ENCODE measurements at places on chromosomes 12 and 14.

DNA sequence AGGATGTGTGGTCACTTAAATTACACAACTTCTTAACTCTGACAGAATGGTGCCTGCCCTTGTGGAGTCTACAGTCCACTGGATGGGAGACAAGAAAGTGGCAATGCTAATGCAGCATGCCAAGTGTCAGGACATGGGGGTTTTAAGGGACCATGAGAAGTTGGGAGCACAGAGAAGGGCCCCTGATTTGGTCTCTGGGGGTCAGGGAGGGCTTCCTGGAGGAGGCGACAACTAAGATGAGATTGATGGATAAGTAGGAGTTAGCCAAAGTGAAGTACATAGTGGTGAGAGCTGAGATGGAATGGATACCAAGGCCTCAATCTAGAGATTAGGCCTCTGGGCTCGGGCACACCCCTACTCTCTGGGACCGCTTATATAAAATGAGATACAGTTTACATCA, 236.7 kb downstream of the CHST11 start:
- no peak for DNase-seq

DNA sequence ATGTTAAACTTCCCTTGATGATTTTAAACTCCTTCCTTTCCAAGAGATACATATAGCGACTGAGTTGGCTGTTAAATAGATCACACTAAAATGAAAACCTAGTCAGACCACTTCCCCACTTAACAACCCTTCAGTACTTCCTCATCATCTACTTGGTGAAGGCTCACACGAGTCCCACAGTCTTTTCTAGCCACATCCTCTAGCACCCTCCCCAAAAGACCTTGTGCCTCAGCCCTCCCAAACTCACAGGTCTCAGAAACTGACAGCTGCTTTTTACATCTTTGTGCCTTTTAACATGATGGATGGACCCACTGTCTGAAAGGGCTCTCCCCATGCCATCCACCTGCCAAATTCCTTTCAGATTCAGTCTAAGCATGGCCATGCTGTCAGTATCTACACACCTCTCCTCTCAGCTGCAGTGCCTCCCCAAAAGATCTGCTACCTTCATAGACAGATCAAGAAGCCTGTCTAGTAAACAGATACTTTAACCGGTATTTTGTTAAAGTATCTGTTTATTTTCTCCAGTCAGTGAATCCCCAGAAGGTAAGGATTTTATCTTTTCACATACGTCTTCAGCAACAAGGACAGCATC, 65.1 kb upstream of the GPHB5 start:
- no peak for DNase-seq

GRCh38 chr12:31507966-31508365, 83.0 kb downstream of the DENND5B start:
- no peak for DNase-seq

GRCh38 chr12:104668274-104668718, 211.5 kb downstream of the CHST11 start:
- DNase-seq = no peak

DNA sequence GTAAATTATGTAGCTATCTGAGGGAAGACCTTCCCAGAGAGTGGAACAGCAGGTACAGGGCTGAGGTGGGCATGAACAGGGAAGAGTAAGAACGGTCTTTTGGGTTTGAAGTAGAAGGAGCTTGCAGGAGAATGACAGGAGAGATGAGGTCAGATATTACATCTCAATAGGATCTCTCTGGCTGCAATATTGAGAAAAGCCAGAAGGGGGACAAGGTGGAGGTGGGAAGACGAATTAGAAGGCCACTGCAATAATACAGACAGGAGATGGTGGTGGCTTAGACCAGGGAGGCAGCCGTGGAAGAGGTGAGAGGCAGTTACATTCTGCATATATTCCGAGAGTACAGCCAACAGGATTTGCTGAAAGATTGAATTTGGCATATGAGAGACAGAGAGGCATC, 310.2 kb downstream of the APAF1 start:
- DNase-seq = no peak

DNA sequence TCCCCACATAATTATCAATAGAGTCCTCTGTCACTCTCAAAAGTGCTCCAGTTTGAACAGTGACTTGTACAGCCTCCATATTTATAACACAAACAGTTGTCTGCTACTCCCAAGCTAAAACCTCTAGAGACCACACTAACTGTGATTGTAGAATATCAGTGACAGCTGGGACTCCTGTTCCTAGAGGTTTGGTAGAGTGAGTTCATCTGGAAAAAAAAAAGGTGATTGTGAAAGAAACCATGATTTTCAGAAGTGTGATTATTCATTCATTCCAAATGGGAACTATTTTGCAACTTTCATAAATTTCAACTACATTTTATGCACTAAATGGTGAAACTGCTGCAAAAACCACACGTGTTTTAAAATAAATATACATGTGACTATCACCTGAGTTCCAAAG, 128.0 kb upstream of the PLXNC1 start:
- no peak for DNase-seq

DNA sequence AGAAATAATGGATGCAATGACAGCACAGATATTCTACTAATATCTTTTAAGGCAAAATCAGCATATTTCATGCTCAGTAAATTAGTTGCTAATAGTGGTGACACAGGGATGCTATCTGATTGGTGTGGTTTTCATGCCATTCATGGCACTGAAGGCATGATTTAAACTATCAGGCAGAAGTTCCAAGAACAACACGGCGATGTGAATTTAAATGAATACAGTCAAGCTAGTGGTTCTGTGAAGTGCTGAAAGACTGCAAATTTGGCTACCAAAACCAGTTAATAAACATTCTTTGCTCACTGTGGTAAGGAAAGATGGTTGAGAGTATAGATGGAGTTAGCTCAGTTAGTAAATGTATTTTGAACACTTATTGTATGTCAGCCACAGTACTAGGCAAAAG, 272.0 kb upstream of the DIO2 start:
- DNase-seq = no peak

DNA sequence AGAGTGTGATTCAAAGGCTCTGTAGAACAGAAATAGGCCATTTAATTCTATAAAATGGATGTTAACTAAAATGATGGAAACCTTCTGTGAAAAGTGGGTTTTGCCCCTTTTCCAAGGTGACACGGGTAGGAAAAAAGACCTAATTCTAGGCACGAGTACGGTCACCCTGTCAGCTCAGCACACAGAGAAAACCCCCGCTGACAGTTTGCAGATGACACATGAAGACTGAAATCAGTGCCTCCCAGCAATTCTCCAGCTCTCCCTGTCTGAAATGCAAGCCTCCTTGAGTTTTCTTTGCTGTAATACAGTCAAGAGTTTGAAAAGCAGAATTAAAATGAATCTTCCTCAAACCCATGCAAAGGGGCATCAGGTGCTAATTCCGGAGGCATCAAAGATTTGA, 230.0 kb downstream of the TMEM132D start:
- no peak for DNase-seq

- DNase-seq = no peak
These were observed 47.6 kb upstream of the PKP2 start for GRCh38 chr12:32944195-32944594.

DNA sequence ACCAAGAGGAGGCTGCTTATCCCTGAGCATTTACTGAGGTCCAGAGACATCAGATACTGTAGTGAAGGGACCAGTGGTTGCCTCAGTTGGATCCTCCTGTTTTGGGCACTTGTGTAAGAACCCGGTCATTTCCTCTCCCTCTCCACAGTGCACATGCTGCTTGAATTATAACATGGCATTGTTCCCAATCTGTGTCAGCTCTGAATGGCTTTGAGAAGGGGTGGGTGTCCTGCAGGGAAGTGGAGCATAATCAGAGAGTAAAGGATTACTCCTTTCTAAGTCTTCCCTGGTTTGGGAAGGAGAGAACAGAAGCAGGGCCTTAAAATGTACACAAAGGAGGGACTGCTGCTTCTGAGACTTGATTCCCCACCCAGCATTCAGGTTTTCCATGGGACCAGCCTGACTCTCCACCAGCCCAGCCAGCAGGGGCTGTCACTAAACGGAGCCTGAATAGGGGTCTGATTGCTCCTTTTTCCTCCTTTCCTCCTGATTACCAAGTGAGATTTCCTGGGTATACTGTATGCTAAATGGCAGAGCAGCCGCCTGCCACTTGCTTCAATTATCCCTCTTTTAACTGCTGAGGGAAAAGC, 78.4 kb downstream of the NRXN3 start:
- DNase-seq = no peak

DNA sequence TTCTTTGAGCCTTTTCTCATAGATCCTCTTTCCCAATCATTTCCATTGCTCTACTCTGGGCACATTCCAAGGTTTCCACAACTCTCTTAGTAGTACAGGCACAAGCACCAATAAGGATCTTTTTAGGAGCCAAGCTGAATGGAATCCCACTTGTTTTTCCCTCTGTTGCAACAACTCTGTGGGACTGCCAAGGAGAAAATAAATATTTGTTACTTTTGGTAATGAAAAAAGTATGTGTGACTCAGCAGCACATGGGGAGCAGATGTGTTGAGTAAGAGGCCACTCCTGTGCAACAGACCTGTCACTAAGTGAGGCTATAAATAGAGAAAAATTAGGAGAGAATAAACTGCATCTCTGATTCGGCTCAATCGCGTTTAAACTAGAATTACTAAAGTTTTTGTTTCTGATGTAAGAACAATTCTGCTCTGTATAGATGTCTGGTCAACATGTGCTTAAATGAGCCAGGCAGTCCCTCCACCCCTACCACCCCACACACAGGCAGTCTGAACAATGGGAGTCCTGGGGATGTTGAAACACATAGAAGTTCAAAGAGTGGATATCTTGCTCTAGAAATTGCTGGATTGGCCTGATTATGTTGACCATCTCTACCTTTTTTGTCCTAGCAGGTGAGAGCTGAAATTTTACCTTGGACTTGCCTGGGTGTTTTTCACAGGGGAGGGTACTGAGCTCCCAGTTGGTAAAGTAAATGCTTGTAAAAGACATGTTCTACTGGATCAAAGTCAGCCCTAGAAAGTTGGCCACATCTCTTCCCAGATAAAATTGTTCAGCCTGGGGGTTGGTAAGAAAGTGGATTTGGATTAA, 244.3 kb upstream of the NOVA1 start:
- peak; percentile 48 for DNase-seq

DNA sequence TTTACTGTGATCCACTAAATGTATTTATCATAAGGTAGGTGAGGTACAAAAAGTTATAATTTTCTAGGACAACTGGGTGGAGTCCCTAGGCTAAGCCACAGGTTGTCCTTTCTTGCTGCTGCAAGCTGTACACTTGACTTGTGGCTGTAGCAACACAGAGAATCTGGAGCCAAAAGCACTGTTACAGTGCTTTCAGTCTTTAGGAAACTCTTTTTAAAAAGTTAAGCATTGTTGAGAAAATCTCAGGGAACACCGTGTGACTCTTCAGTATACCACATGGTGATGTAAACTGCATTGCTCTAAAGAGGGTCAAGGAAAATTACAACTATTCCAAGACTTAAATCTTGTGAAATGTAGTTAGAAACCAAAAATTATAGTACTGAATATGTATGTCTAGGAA, 11.4 kb downstream of the SLC15A5 start:
- no peak for DNase-seq

DNA sequence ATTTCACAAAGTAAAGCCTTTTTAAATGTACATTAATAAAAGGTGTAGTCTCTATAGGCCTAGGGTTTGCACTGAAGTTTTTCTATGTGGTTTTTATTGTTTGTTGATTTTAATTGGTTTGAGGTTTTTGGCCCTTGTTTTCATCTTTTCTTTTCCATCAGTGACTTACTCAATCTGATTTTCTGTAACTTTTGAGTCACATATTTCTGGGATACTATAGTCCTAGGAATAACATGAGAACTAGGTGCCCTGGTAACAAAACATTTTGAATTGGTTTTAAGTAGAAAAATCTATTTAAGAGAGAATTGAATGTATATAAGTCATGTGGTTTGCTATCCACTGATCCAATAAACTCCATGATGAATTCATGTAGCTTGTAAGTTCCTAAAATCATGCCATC, 311.9 kb downstream of the CEP128 start:
- DNase-seq = no peak

GRCh38 chr12:52602552-52602951, 1.3 kb upstream of the KRT72 start:
- DNase-seq = no peak

DNA sequence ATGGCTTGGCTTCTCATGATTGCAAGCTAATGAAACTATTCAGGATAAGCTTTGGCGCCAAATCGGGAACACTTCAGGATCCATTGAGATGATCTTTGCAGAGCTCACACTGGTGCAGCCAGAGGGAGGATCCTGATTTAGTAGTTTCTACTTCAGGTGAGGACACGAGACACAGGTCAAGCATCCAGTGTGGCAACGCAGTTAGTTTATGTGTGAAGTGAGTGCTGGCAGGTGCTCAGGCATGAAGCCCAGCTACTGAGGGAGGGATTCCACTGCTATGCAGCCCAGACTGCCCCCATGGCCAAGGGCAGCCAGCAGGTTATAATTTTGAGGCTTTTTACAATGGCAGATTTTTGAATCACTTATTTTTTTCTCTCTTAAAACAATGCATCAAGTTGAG, 113.5 kb upstream of the PCED1B start:
- DNase-seq = no peak

GRCh38 chr12:114678028-114678427, 5.9 kb downstream of the TBX3 start:
- DNase-seq = no peak

- peak; percentile 32 for DNase-seq
These were observed 792 bp upstream of the SLC38A1 start for GRCh38 chr12:46269429-46270241.

DNA sequence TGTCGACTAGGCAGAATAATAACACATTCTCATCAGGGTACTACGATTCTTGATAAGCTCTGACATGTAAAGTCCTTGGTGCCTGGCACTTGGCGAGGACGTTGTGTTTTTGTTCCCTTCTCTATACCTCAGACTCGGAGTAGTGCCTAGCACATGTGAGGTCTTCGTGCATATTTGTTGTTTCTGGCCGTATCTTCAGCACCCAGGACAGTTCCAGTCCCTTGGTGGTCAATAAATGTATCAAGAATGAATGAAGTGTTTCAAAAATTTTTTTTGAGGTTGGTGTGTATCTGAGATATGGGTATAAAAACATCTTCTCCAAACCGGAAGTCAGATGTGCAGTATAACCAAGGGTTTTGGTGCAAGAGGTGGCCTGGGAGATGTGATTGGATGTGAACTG, 198.2 kb downstream of the AACS start:
- no peak for DNase-seq

- no peak for DNase-seq
These were observed 31.1 kb upstream of the ASPG start for GRCh38 chr14:104054222-104054905.

- no peak for DNase-seq
These were observed 33.5 kb downstream of the FMNL3 start for GRCh38 chr12:49673446-49674317.

DNA sequence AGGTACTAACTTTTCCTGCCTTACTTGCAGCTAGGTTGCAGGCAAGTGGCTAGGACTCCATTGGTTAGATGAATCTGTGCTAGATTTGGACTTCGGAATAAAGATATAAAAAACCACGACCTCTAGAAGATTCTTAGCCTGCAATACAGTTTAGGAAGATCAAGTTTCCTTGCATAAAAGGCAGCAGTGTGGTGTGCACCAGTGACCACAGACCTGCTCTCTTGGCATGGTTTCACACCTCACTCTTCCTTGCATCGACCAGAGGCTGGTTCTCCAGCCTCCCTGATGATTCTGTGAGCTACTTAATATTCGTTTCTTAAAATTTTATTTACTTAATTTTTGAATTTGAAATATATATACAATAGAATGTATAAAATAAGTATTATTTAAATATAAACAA, 9.8 kb downstream of the KLHDC1 start:
- no peak for DNase-seq

All from RCC 7860 (cell line).